ENCODE measurements at places on chromosomes 6 and 20.

GRCh38 chr6:140729521-140729920 is 1355.1 kb upstream of the CITED2 start:
- no peak for DNase-seq

- no peak for DNase-seq
Observed at GRCh38 chr6:55033016-55033546, 141.2 kb upstream of the HCRTR2 start.

DNA sequence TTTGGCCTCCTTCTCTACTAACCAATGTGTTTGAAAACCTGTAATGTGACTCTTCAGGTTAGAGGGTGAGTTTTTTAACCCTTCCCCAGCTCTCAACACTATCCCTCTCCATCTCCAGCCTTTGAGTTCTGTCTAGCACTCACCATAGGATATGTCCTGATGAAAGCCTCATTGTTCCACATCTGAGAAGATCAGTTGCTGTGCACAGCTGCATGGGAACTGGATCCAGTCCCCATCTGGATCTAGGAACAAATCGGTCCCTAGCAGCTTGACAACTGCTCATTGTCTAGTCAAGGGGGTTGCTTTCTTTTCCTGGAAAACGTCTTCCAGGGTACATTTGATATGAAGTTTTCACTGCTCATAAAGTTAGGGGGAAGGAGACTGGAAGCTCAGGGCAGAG is 45.4 kb upstream of the AGPAT4 start:
- no peak for DNase-seq

GRCh38 chr20:18138266-18138582 is 561 bp downstream of the KAT14 start:
- no peak for DNase-seq

DNA sequence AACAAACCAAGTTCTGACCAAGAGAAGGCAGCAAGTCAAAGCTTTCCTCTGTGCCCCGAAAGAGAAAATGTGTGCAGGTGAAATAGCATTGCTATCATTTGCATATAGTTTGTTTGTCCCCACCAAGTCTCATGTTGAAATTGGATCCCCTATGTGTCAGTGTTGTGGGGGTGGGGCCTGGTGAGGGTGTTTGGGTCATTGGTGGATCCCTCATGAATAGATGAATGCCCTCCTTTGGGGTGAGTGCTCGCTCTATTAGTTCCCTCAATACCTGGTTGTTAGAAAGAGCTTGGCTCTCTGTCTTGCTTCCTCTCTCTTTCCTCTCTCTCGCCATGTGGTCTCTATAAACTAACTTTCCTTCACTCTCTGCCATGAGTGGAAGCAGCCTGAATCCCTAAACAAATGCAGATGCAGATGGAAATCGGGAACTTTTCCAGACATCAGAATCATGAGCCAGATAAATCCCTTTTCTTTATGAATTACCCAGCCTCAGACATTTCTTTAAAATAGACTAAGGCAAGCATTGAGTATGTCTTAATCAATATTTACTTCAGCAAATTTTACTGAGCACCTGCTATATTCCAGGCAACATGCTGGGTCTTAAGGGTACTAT is 43.8 kb upstream of the SYNDIG1 start:
- no peak for DNase-seq

GRCh38 chr20:47493175-47493962 is 8.3 kb upstream of the NCOA3 start:
- no peak for DNase-seq

GRCh38 chr6:20830576-20830975 is 296.3 kb downstream of the CDKAL1 start:
- no peak for DNase-seq

DNA sequence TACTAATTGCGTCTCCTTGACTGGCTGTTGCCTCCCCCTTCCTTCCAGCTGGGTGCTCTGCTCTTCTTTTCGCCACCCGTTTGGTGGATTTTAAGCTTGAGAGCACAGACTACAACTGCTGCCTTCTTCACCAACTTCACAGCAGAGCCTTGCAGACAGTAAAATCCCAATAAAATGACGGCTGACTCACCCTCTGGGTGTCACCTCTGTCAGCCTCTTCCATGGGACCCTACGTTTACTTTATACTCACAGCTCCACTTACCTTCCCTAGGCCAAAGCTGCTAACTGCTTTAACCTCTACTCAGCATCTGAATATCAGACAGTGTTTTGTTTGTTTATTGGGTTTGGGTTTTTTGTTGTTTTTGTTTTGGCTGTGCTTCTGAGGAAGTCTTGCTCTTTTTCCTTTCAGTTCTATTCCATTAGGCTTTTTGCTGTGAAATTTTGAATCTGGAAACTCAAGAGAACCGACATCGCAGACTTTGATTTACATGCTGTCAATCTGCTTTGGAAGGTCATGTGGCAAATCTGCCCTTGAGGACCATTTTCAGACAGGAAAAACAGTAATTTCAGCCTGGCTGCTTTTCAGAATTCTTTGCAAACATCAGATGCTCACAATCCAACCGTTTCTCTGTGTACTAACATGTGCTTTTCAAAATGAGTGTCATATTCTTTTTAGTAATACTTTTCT is 2.4 kb downstream of the AGPAT4 start:
- DNase-seq: no peak

GRCh38 chr6:1612974-1613306 is 3.2 kb downstream of the FOXC1 start:
- no peak for DNase-seq

DNA sequence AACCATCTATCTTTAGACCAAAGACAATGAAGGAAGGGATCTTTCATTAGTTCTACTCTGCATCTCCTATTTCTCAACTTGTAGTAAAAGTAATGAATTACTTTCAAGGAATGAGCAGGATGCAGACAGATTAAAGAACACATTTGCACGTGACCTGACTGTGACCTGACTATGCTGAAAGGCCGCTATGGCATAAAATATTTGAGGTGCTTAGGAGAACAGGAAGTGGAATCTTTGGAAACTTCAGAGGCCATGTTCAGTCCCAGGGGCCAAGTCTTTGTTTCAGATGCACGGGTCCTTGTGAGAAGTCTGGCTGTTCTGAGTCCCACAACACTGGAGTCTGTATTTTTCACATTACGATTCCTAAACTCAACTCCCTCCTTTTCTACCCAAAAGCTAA is 41.0 kb downstream of the NINL start:
- no peak for DNase-seq

GRCh38 chr6:25360621-25361020 is 81.4 kb downstream of the CARMIL1 start:
- no peak for DNase-seq

DNA sequence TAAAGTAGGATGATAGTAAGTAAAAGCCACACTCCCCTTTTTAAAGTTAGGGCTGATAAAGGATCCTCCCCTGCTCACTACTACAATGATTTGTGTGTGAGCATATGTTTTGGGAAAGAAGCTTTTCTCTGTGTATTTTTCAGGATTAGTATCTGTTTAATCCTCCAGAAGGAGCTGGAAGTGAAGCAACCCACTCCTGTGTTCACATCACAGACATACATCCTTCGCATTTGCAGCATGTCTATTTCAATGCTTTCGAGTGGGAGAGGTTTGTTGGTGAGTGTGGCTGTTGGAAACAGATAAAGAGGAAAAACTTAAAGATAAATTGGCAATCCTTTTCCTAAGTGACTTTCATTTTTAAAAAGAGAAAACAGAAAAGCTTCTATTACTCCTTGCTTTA is 31.6 kb upstream of the RGS17 start:
- no peak for DNase-seq

DNA sequence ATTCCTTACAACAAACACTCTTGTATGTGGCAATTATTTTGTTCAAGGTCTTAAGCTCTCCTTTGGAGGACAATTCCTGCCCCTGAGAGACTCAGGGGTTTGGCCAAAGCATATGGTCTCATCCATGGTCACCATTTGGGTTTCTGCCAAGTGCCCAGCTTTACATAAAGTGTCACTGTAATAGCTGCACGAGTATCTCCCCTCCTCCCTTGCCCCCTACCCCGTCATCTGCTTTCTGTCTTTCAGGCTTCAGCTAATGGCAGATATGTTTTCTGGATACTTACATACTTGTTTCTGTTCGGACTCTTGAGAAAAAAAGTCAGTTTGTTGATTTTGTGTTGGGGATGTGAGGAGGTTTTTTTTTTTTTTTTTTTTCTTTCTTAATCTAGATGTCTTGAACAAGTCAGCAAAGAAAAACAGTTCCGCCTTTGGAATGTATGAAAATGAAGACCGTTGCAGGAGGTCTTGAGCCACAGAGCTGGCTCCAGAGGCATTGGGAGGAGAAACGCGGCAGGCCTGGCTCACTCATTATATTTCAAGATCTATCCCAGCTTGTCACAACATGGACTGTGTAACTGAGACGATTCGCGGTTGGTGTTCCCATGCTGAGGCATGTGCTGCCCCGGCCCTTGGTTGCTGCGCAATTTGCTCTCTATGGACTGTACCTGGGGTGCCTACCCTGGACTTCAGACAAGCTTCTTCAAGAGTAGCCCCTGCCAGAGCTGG is 32.6 kb upstream of the STX16 start:
- no peak for DNase-seq

DNA sequence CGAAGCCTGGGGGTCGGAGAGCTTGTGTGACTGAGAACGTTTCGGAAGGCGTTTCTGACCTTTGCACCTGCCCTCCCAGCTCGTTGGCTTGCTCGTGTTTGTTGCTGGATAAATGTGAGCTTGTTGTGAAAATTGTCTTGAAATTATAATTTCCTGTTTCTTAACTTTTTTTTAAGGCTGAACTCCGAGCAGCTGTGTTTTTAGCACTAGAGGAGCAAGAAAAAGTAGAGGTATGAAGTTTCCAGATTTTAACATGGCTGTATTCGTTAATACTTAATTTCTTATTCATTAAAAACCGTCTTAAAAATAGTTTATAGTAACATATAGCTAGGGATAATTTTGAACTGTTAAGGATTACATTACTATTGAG is 672 bp downstream of the CEP43 start:
- no peak for DNase-seq

DNA sequence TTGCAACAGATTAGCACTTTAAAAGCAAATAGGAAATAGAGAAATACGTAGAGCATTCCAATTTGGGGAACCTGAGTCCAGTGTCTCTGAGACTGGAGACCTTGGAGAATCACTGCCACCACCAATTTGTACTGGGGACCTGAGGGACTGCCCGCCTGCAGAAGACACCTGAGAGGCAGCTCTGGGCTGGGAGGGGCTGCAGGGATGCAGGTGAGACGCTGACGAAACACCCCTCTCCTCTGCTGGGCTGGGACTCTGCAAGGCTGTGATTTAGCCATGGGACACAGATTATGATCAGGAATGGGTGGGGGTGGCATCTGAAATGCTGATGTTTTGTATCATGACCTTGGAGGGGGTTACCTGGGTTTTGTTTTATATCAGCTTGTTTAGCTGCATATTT is 7.0 kb upstream of the APMAP start:
- DNase-seq: no peak

- no peak for DNase-seq
Observed at GRCh38 chr6:122246906-122247658, 152.4 kb upstream of the HSF2 start.

- DNase-seq: no peak
Observed at GRCh38 chr6:151534576-151534975, 40.8 kb downstream of the CCDC170 start.

DNA sequence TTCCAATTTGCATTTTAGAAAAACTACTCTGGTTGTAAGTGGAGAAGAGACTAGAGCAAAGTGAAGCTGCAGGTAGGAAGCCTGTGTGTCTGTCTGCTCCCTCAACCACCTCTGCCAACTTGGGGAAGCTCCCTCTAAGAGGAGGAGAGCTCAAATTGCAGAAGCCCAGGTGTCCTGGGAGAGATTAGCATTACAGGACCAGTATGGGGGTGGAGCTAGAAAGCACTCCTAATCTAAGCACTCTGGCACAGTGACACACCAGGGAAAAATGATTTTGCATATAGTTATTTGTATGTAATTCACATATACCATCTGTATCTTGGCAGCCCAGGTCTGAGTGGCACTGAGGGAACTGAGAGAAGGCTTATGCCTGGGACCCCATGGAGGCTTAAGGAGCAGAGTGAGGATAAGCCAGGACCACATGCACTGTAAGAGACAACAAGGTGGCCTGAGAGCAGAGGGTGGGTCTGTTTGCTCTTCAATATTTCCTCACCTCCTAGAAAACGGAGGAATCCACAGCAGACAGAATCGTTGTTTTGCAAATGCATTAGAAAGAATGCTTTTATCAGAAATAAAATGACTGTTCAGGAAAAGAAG is 13.6 kb downstream of the GSTA2 start:
- no peak for DNase-seq

DNA sequence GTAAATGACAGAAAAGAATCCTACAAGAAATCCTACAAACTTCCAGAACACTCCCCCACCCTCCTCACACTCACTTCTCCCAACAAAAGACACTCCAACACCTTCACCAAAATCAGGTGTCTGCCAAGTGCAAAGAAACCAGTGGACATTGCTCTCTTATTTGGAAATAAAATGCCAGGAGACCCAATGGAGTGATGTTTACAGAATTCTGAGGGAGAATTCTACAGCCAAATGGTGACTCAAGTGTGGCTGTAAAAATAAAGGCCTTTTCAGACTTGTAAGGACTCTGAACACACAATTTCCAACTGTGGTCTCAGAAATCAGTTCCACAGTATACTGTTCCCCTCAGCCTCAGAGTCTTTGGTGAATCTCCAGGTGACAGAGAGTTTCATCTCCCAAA is 109.6 kb upstream of the CARMIL1 start:
- DNase-seq: no peak

DNA sequence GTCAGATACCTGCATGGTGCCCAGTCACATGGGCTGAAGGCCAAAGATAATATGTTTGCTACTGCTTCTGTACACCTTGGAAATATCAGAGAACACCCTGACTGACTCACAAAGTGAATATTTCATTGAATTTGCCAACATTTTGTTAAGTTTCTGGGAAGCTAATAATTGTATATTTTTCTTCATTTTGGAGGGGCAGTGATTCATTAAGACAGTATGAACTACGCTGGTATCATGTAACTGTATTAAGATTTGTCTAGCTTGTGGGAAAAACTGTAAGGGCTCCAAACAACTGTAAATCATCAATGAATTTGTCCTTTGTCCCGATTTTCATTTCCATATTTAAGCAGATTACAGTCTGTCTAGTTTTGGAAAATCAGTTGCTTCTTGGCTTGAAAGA is 102.3 kb upstream of the CCN2 start:
- no peak for DNase-seq

Measured in central memory CD8-positive, alpha-beta T cell (primary cell).